ENCODE measurements at places on chromosomes 2 and 18.

DNA sequence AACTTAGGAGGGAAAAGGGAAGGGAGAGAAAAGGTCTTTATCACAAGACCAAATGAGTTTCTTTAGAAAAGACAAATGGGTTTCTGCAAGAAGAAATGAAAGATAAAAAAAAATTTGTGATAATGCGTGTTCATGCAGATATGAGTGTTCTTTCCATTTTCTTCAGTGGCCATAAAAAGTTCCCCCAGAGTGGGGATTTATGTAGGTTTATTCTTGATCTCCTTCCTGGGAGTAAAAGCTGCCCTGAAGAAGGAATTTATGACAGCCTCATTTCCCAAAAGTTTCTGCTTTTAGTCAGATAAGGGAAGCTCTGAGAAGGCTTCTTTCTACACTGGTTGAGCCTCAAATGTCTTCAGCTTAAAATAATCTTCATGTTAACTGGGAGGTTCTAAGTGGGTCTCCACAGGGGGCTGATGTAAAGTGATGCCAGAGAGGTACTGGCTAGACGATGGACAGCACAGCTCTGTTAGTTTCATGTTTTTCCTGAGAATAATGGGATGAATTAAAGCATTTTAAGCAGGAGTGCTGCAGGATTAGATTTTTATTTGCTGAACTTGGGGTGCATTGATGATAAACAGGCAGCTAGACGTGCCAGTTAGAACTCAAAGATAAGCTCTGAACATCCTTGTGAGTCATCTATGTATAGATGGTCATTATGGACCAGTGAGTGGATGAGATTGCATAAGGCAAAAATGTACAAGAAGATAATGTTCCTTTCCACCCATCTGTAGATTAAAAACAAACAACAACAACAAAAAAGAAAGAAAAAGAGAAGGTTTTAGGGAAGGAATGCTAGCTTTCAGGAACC, 99.4 kb upstream of the MSH2 start:
- no peak for DNase-seq
- no peak overlapping the region for H3K4me3 ChIP-seq
- peaks cover 35% of the 10 kb centered on the region for H3K27me3 ChIP-seq
- H3K27ac ChIP-seq = no peak overlapping the region
- peaks cover 10% of the 10 kb centered on the region for H3K4me1 ChIP-seq

- no peak overlapping the region for H3K27ac ChIP-seq
- no peak overlapping the region for H3K4me3 ChIP-seq
- peaks cover 12% of the 10 kb centered on the region for H3K27me3 ChIP-seq
- peaks cover 2% of the 10 kb centered on the region for H3K4me1 ChIP-seq
- peaks cover 4% of the 10 kb centered on the region for H3K36me3 ChIP-seq
- no peak for DNase-seq
Measured at GRCh38 chr2:7906431-7906830, 775.4 kb upstream of the ID2 start.

- peaks cover 40% of the 10 kb centered on the region for H3K27me3 ChIP-seq
- DNase-seq = no peak
- no peaks in the 10 kb centered on the region for H3K4me1 ChIP-seq
Measured at GRCh38 chr2:199382091-199382490, 75.6 kb downstream of the SATB2 start.

DNA sequence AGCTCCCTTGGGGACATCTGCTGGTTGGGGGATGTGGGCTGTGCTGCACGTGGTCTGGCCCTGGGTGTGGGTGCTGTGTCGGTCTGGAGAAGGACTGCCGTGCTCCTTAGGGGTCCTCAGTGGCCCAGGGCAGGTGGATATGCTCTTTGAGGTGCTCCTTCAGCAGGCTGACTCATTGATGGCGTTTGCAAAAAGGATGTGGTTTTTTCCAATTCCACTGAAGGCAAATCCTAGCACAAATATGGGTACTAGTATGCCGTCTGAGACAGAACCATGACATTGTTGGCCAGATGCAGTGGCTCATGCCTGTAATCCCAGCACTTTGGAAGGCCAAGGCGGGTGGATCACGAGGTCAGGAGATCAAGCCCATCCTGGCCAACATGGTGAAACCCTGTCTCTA, 3.3 kb downstream of the PPP1R7 start:
- no peaks in the 10 kb centered on the region for H3K27me3 ChIP-seq
- DNase-seq = no peak
- H3K4me1 ChIP-seq = peaks cover 31% of the 10 kb centered on the region
- H3K36me3 ChIP-seq = peaks cover 4% of the 10 kb centered on the region

DNA sequence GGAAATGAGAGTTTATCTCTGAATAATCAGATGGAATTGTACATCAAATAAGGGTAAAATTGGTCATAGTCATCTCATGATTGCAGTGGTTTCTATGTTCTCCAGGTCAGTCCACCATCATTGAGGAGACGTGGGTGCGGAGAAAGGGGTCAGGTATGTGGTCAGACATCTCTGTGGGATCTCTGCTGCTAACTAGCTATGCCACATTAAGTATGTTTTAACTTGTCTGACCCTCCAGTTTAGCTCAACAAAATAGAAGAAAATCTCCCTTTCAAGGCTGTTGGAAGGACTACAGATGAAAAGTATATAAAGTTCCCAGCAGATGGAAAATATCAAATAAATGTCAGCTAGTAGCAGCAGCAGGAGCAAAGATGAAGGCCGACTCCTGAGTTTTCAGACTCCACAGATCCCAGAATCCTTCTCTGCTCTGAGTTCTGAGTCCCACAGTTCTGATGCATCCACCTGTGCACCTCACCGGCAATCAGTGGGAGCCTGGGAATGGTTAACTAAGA, 106.6 kb upstream of the CYP1B1 start:
- peaks cover 23% of the 10 kb centered on the region for H3K27me3 ChIP-seq
- no peak for DNase-seq
- H3K4me3 ChIP-seq = no peak overlapping the region
- no peak overlapping the region for H3K27ac ChIP-seq

DNA sequence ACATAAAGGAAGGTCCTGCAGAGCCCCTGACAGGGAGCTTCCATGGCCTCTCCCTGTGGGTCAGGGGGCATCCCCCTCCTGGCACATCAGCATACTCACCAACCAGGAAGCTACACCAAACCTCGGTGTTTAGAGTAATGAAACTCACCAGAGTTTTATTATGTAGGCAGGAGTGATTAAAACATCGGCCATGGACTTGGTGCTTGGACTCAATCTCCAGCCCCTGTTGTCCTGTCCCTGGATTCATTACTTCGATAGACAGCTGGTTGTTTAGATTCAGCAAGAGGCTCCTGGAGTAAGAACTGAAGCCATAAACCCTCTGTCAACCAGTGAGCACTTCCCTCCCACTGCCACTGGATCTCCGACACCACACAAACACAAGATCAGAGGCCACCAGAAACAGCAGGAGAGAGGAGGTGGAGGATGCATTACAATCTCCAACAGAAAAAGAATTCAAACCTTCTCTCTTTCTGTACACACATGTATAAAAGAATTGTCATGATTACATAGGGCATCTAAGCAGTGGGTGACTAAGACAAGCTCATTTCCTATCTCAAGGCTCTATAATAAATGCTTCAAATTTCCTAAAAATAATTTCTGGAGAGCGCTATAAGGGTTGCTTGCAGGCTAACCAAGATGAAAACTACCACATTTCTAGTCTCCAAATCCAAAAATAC, 27.2 kb downstream of the TBC1D8 start:
- H3K4me3 ChIP-seq = no peak overlapping the region
- peaks cover 5% of the 10 kb centered on the region for H3K4me1 ChIP-seq
- no peak for DNase-seq
- peaks cover 57% of the 10 kb centered on the region for H3K27me3 ChIP-seq
- no peaks in the 10 kb centered on the region for H3K36me3 ChIP-seq
- no peak overlapping the region for H3K27ac ChIP-seq

GRCh38 chr18:75358928-75359327, 68.6 kb downstream of the SMIM21 start:
- no peak for DNase-seq
- no peak overlapping the region for H3K27ac ChIP-seq
- peaks cover 12% of the 10 kb centered on the region for H3K27me3 ChIP-seq
- no peaks in the 10 kb centered on the region for H3K36me3 ChIP-seq
- no peak overlapping the region for H3K4me3 ChIP-seq

GRCh38 chr2:162925595-162925994, 87.0 kb upstream of the KCNH7 start:
- no peak for DNase-seq
- H3K4me1 ChIP-seq = no peaks in the 10 kb centered on the region
- no peak overlapping the region for H3K27ac ChIP-seq
- H3K27me3 ChIP-seq = no peaks in the 10 kb centered on the region
- H3K4me3 ChIP-seq = no peak overlapping the region

DNA sequence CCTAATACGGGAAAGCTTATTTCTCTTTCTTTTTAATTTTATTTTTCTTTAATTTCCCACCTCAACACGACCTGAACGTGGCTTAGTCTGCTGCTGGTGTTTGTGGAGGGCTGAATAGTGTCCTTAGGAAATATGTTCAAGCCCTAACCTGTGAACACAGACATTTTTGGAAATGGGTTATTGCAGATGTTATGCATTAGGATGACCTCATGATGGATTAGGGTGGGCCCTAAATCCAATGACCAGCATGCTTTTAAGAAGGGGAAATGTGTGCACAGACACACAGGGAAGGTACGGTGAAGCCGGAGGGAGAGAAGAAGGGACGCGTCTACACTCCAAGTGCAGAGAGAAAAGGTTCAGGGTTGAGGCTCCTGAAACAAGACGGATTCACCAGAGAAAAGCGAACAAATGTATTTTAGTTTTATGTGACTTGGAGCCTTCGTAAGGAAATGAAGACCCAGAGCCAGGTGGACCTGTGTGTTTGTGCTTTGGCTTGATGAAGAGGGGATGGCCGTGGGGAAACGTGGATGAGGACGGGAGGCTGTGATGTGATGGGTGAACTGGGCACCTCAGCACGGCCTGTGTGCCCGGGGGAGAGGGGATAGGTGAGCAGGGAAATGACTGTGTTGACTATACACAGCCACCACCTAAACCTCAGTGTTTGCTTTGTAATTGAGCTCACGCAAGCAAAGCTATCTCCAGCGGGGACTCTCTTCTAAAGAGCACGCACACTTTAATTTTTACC, 37.5 kb downstream of the RTP5 start:
- H3K4me1 ChIP-seq = peaks cover 7% of the 10 kb centered on the region
- H3K36me3 ChIP-seq = peaks cover 10% of the 10 kb centered on the region
- no peak overlapping the region for H3K4me3 ChIP-seq
- H3K27ac ChIP-seq = no peak overlapping the region

DNA sequence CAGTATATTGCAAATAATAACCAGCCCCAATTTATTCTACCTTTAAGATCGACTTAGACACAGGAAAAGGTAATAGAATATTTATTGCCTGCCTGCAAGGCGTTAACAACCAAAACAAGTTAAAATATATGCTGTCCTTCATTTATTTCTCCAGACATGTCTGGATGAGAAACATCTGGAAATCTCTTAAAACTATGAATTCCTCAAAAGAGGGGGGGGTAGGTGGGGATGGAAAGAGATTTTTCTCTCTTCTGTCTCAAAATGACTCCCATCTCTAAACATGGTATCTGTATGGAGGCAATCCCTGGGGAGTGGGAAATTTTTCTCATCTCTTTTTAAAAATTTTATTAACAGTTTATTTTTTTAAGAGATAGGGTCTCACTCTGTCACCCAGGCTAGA, 113.0 kb downstream of the CDH2 start:
- no peak overlapping the region for H3K4me3 ChIP-seq
- no peak overlapping the region for H3K27ac ChIP-seq
- no peaks in the 10 kb centered on the region for H3K36me3 ChIP-seq
- H3K27me3 ChIP-seq = no peaks in the 10 kb centered on the region
- no peak for DNase-seq

- peaks cover 3% of the 10 kb centered on the region for H3K36me3 ChIP-seq
- H3K4me1 ChIP-seq = peaks cover 2% of the 10 kb centered on the region
- no peak overlapping the region for H3K4me3 ChIP-seq
- no peak overlapping the region for H3K27ac ChIP-seq
- peaks cover 4% of the 10 kb centered on the region for H3K27me3 ChIP-seq
Measured at GRCh38 chr2:159228081-159228581, 58.4 kb downstream of the WDSUB1 start.

GRCh38 chr2:40126006-40126405, 325.9 kb downstream of the SLC8A1 start:
- H3K27ac ChIP-seq = no peak overlapping the region
- no peak overlapping the region for H3K4me3 ChIP-seq
- no peak for DNase-seq

GRCh38 chr2:226155093-226155875, 644.3 kb downstream of the IRS1 start:
- no peaks in the 10 kb centered on the region for H3K36me3 ChIP-seq
- no peak for DNase-seq
- H3K4me1 ChIP-seq = no peaks in the 10 kb centered on the region
- no peak overlapping the region for H3K4me3 ChIP-seq
- H3K27ac ChIP-seq = no peak overlapping the region
- peaks cover 44% of the 10 kb centered on the region for H3K27me3 ChIP-seq

GRCh38 chr18:22213333-22213973, 44.1 kb downstream of the GATA6 start:
- DNase-seq = no peak
- no peaks in the 10 kb centered on the region for H3K27me3 ChIP-seq
- H3K36me3 ChIP-seq = no peaks in the 10 kb centered on the region
- H3K4me3 ChIP-seq = no peak overlapping the region
- no peaks in the 10 kb centered on the region for H3K4me1 ChIP-seq

- no peak overlapping the region for H3K27ac ChIP-seq
- no peak overlapping the region for H3K4me3 ChIP-seq
- H3K4me1 ChIP-seq = no peaks in the 10 kb centered on the region
- H3K36me3 ChIP-seq = no peaks in the 10 kb centered on the region
- DNase-seq = no peak
- H3K27me3 ChIP-seq = no peaks in the 10 kb centered on the region
Measured at GRCh38 chr2:59986511-59986910, 566.9 kb downstream of the BCL11A start.

- H3K4me1 ChIP-seq = no peaks in the 10 kb centered on the region
- no peaks in the 10 kb centered on the region for H3K27me3 ChIP-seq
- no peak overlapping the region for H3K4me3 ChIP-seq
- no peak overlapping the region for H3K27ac ChIP-seq
Measured at GRCh38 chr18:31102941-31103340, 720 bp upstream of the DSC2 start.

DNA sequence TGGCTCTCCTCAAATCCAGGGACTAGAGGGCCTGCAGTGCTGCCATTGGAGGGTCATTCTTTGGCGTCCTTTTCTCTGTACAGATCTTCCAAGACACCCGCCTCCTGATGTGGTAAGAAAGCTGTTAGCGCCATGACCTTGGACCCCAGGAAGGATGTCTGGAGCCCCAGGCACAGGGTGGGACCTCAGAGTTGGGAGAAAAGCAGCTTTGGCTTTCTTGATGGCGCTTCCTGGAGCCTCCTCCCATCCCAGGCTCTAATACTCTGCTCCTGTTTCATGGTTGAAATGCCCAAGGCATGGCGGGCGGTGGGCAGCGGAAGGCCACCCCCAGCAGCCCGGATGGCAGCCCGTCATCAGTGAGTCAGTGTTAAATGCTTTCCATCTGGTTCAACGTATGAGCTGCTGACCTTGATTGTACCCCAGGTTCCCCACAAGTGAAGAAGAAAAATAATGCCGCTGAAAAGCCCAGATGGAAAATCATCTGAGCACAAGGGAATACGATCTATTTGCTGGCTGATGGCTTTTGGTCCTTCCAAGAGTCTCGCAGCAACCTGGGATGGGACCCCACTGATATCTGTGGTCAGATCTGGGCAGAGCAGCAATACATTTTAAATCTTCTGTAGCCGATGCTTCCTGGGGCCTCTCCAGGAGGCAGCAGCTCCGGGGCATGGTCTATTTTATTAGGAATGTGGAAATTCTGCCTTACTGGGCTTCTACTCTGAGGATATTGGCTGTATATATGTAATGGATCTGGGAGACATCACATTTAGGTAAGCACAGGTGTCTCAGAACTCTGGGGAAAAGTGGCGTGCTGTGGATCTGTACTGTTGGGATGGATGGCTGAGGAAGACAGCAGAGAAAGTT, 15.1 kb downstream of the ACKR3 start:
- no peaks in the 10 kb centered on the region for H3K27me3 ChIP-seq
- H3K4me1 ChIP-seq = peaks cover 4% of the 10 kb centered on the region
- H3K4me3 ChIP-seq = no peak overlapping the region
- no peak for DNase-seq

Measured in T-helper 17 cell (primary cell).